Caco-2 (cell line): ENCODE measurements at places on chromosomes 16 and 17. TPM values are rescaled to one million over a fixed set of nuclear protein-coding genes. Genes with fewer than 3 reads are reported as not detected.

GRCh38 chr16:63461248-63461841 lies 1425.1 kb upstream of the CDH8 start:
- H3K27me3 ChIP-seq, result no peaks in the 10 kb centered on the region
- peak; percentile 27 for DNase-seq
- no peaks in the 10 kb centered on the region for H3K4me1 ChIP-seq
- no peak overlapping the region for H3K4me3 ChIP-seq

The HNF1B gene
- total RNA-seq, result 36.9 TPM in 2 replicates

The LRRC37A gene
- 2.6 and 2.9 TPM in 2 replicates for total RNA-seq

The KRT28 gene
- not detected in 2 replicates for total RNA-seq

- H3K4me3 ChIP-seq, result no peak overlapping the region
- H3K36me3 ChIP-seq, result no peaks in the 10 kb centered on the region
- no peaks in the 10 kb centered on the region for H3K27me3 ChIP-seq
- no peak for DNase-seq
- H3K4me1 ChIP-seq, result peaks cover 10% of the 10 kb centered on the region; the same call in 1 of the 2 replicates
Measured at GRCh38 chr17:29757788-29758187, 135.1 kb upstream of the CORO6 start.

The PIGS gene
- 78.2 and 99.6 TPM in 2 replicates for total RNA-seq

- no peak for DNase-seq
- no peak overlapping the region for H3K4me3 ChIP-seq
- H3K4me1 ChIP-seq, result peaks cover 5% of the 10 kb centered on the region
- no peaks in the 10 kb centered on the region for H3K36me3 ChIP-seq
Measured at GRCh38 chr16:4852221-4852872, 5.1 kb downstream of the UBN1 start.

DNA sequence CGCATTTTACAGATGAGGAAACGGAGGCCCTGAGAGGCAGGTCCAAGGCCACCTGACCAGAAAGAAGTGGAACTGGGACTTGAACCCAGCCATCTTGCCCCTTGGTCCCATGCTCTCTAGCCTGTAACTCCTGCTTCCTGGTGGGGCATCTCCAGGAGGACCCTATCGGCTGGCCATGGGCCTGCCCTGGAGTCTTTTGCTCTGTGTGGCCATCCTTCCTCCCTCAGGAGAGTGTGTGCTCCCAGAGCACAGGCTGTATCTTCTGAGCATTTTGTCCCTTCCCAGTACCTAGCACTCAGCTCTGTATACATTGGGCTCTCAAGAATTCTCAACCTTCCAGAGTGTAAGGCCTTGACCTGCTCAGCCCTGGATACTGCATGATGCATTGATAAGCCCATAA lies 28.4 kb upstream of the STH start:
- H3K4me1 ChIP-seq, result no peaks in the 10 kb centered on the region
- DNase-seq, result no peak
- no peak overlapping the region for H3K27ac ChIP-seq
- no peaks in the 10 kb centered on the region for H3K36me3 ChIP-seq

The CCL1 gene
- total RNA-seq, result not detected in 2 replicates

DNA sequence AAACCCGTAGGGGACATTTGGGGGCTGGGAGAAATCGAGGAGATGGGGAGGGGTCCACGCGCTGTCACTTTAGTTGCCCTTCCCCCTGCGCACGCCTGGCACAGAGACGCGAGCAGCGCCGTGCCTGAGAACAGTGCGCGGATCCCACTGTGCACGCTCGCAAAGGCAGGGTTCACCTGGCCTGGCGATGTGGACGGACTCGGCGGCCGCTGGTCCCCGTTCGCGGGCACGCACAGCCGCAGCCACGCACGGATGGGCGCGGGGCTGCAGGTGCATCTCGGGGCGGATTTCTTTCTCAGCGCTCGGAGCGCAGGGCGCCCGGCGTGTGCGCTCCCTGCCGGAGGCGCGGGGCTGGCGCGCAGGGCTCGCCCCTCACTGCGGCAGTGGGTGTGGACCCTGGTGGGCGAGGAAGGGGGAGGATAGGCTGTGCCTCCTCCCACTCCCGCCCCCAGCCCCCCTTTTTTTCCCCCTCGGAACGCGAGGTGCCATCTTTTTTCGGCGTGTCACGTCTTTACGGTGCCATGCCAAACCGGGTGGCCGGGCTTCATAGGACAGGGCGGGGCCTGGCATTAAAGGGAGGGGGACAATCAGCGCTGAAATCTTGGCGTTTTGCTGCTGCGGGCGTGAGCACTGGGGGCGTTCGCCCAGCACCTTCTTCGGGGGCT lies 1.1 kb downstream of the MAPT start:
- peaks cover 1% of the 10 kb centered on the region; the same call in 1 of the 2 replicates for H3K27me3 ChIP-seq
- peak overlapping the region; percentile 86 for H3K4me3 ChIP-seq
- no peaks in the 10 kb centered on the region for H3K36me3 ChIP-seq
- H3K4me1 ChIP-seq, result peaks cover 7% of the 10 kb centered on the region; the same call in 1 of the 2 replicates

DNA sequence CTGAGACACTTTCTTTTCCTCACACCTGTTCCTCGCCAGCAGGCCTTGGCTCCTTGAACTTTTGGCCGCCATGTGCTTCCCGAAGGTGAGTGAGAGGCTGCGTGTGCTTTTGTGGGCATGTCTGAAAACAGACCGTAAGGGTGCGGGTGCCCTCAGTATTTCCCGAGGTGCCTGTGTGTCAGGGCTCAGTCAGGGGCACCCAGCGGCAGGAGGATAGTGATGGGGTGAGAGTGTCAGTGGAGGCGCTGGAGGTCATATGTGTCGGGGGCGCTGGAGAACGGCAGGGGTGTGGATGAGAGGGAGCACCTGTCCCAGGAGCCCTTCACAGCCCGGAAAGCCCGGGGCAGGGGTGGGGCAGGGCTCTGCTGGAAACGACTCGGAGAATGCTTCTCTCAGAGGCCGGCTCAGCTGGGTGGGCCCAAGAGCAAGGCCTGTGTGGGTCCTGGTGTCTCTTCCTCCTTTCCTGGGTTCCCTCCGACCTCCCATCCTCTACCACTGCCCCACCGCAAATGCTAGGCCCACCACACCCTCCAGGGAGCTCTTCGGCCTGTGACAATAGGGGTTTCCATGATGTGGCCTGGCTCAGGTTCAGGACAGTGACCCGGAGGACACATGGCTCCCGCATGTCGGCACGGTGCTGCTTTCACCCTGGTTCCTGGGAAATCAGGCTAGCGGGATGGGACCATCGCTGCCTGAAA lies 451 bp downstream of the IL32 start:
- peak; percentile 30 for DNase-seq
- peaks cover 16% of the 10 kb centered on the region for H3K4me1 ChIP-seq
- H3K27ac ChIP-seq, result peak overlapping the region; percentile 79
- H3K4me3 ChIP-seq, result peak overlapping the region; percentile 49
- no peaks in the 10 kb centered on the region for H3K27me3 ChIP-seq

DNA sequence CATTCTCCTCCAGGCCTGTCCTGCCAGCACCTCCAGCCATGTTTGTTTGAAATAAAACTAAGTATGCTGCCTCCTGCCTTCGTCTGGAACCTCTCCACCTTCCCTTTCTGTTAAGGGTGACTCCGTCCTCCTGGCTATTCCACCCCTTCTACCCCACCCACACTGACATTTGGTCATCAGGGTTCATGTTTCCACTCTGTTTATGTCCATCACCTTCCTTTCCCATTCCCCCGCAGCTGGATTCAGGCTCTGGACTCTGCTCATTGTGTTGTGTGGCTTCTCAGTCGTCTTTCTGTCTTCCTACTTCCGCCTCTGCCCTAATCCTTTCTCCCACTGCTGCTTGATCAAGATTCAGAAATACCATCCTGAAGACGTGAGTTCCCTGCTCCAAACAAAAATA lies 28.6 kb downstream of the EPN2 start:
- H3K4me3 ChIP-seq, result no peak overlapping the region
- H3K36me3 ChIP-seq, result no peaks in the 10 kb centered on the region
- no peak overlapping the region for H3K27ac ChIP-seq
- no peak for DNase-seq
- no peaks in the 10 kb centered on the region for H3K27me3 ChIP-seq

The AKAP10 gene
- total RNA-seq, result 39.9 and 41.2 TPM in 2 replicates

The USP10 gene
- 144 and 147 TPM in 2 replicates for total RNA-seq

GRCh38 chr17:76791053-76791980 lies 53.4 kb downstream of the MFSD11 start:
- H3K4me1 ChIP-seq, result peaks cover 19% of the 10 kb centered on the region
- no peaks in the 10 kb centered on the region for H3K36me3 ChIP-seq
- H3K27me3 ChIP-seq, result no peaks in the 10 kb centered on the region
- no peak for DNase-seq
- H3K4me3 ChIP-seq, result no peak overlapping the region

The PYDC1 gene
- total RNA-seq, result not detected in 2 replicates

GRCh38 chr17:37162800-37163199 lies 213.0 kb upstream of the C17orf78 start:
- no peak overlapping the region for H3K27ac ChIP-seq
- H3K27me3 ChIP-seq, result no peaks in the 10 kb centered on the region
- DNase-seq, result no peak
- peaks cover 2% of the 10 kb centered on the region for H3K36me3 ChIP-seq
- no peak overlapping the region for H3K4me3 ChIP-seq

The PHKB gene
- 61.6 and 74.2 TPM in 2 replicates for total RNA-seq

DNA sequence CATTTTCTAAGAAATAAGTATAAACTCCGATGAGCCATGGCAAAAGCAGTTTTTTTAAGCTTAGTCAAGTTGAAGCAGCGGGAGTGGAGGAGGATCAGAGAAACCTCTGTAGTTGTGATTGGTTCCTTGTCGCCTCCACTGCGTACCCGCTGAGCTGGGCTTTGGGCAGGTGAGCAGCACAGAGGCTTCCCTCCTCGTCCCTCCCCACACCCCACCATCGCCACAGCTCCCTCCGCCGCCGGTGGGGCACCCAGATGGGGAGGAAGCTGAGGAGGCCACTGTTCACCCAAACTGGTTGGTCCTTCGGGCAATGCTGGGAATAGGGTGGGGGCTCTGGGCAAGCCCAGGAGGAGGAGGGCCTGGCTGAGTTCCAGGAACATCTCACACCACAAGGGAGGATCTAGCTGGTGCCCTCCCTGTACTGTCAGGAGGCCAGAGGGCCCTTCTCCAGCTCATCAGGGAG lies 5.2 kb upstream of the MRPL38 start:
- DNase-seq, result no peak
- H3K4me1 ChIP-seq, result peaks cover 18% of the 10 kb centered on the region
- H3K27ac ChIP-seq, result no peak overlapping the region
- H3K4me3 ChIP-seq, result no peak overlapping the region

DNA sequence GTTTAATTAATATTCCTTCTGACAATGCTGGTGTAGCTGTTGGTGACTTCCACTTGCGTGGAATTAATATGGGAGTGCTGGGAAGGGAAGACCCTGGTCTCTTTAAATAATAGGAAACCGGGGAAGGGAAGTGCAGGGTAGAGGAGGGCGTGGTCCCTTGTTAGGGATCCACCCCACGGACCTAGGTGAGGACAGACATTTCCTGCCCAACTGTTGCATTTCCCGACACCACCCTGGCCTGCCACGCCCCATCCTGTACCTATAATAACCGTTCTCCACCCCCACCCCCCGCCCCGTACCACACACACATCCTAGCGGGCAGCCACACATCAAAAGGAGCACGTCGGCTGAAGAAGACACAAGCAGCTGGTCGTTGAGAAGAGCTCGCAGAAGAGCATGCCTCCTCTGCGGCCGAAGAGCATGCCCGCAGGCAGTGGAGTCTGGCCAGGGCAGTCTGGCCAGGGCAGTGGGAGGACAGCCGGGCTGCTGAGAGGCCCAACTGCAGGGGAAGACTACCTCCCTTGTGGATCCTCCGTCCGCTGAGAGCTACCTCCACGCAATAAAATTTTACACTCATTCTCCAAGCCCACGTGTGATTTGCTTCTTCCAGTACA lies 36.8 kb upstream of the MMD start:
- no peaks in the 10 kb centered on the region for H3K36me3 ChIP-seq
- no peak overlapping the region for H3K27ac ChIP-seq
- DNase-seq, result no peak
- no peaks in the 10 kb centered on the region for H3K27me3 ChIP-seq
- H3K4me3 ChIP-seq, result no peak overlapping the region

- DNase-seq, result no peak
- no peaks in the 10 kb centered on the region for H3K36me3 ChIP-seq
- no peaks in the 10 kb centered on the region for H3K4me1 ChIP-seq
- no peak overlapping the region for H3K27ac ChIP-seq
- H3K4me3 ChIP-seq, result no peak overlapping the region
- H3K27me3 ChIP-seq, result no peaks in the 10 kb centered on the region
Measured at GRCh38 chr17:50618941-50619340, 15.7 kb upstream of the ABCC3 start.

DNA sequence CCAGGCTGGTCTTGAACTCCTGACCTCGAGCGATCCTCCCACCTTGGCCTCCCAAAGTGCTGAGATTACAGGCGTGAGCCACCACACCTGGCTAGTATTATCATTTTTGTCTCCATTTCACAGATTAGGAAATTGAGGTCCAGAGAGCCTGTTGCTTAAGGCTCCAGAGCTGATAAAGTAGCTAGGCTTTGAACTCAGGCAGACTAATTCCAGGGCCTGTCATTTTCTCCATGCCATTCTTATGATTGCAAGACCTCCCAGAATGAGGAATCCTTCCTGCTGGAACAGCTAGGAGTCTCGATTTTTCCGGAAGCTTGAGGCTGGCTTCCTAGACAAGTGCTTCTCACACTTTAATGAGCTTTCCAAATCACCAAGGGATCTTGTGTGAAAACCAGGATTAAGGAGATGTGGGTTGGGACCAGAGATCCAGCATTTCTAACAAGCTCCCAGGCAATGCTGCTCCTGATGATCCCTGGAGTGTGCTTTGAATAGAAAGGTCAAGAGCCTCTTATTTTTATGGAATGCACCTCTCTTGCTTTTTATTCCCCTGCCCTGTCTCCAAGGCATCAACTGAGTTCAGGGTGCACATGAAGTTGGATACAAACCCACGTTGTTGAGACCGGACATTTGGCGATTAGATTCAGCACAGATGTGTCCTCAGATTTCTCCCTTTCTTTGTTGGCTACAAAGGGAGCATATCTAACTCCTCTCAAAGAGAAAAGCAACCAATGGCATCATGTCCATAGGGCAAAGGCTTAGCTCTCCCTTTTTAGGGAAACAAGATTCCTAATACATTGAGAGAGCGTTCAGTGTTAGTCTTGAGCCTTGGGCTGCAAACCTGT lies 40.3 kb upstream of the FAM20A start:
- no peaks in the 10 kb centered on the region; the same call in 1 of the 2 replicates for H3K27me3 ChIP-seq
- no peak overlapping the region for H3K4me3 ChIP-seq
- H3K27ac ChIP-seq, result no peak overlapping the region
- DNase-seq, result no peak

The CHST4 gene
- total RNA-seq, result not detected in 2 replicates

DNA sequence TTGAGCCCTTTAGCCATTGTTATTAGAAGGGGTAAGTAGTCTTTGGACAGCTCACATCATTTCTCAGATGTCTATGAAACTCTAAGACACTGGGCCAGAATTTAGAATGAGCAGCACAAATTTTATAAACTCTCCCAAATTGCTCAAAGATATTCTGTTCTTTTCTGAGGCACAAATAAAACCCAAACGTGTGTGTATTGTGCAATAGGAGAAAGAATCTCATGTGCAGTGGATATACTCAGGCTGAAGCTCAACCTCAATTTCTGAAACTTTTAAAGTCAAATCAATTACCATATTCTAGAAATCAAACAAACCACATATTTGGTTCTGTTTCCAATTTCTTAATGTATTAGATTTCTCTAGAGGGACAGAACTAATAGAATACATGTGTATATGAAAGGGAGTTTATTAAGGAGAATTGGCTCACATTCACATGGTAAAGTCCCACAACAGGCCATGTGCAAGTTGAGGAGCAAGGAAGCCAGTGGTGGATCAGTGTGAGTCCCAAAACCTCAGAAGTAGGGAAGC lies 403.6 kb downstream of the RBFOX1 start:
- H3K4me1 ChIP-seq, result no peaks in the 10 kb centered on the region
- no peak overlapping the region for H3K4me3 ChIP-seq
- H3K27me3 ChIP-seq, result no peaks in the 10 kb centered on the region
- no peak overlapping the region for H3K27ac ChIP-seq
- no peaks in the 10 kb centered on the region for H3K36me3 ChIP-seq

GRCh38 chr16:81276323-81276722 lies 37.8 kb downstream of the BCO1 start:
- peak overlapping the region; percentile 92 for H3K27ac ChIP-seq
- no peaks in the 10 kb centered on the region for H3K27me3 ChIP-seq
- H3K4me3 ChIP-seq, result no peak overlapping the region
- H3K4me1 ChIP-seq, result peaks cover 59% of the 10 kb centered on the region
